Astrocyte of the spinal cord (primary cell): ENCODE measurements at places on chromosomes 16 and 17.

DNA sequence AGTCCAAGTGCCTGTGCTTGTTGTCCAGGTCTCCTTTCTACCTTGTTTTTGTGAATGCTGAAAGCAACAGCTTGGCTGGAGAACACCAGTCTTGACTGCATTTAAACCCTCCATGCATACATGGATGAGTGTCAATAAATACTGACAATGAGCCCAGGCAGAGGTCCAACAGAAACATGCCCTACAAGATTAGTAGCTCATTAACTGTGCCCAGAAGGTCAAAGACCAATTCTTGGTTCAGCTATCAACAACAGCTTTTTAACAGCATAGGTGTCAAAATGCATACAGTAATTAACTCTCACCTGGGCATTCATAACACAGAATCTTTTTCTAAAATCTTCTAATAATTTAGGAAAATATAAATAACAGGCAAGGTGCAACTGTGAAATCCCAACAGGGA lies 63.2 kb downstream of the N4BP1 start:
- no peak for DNase-seq

GRCh38 chr16:7716660-7717550 lies 384.3 kb downstream of the RBFOX1 start:
- no peak for DNase-seq

DNA sequence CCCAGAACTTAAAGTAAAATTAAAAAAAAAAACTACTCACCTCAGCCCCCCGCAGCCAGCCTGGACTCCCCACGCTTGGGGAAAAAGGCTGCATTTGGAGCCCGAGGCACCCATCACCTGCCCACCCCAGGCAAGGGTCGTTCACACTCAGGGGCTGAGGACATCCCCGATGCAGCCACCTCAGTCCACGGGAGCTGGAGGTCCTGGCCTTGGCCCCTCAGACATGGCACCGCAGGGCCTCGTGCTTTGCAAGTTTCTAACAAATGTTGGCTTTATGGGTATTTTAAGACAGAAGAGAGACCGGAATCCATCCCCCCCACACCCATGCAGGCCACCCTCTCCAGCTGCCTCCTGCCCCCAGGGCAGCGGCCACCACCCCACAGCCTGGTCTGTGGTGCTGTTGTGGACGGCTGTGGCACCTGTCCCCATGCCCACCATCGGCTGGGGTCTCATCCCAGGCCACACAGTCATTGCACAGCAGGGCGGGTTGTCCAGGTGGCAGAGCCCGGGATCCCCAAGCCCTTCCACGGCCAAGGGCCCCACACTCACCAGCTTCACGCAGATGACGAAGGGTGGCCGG lies 116.4 kb upstream of the ZNF750 start:
- no peak for DNase-seq

- DNase-seq: peak; percentile 19
Observed at GRCh38 chr17:6712058-6712853, 913 bp downstream of the SLC13A5 start.

DNA sequence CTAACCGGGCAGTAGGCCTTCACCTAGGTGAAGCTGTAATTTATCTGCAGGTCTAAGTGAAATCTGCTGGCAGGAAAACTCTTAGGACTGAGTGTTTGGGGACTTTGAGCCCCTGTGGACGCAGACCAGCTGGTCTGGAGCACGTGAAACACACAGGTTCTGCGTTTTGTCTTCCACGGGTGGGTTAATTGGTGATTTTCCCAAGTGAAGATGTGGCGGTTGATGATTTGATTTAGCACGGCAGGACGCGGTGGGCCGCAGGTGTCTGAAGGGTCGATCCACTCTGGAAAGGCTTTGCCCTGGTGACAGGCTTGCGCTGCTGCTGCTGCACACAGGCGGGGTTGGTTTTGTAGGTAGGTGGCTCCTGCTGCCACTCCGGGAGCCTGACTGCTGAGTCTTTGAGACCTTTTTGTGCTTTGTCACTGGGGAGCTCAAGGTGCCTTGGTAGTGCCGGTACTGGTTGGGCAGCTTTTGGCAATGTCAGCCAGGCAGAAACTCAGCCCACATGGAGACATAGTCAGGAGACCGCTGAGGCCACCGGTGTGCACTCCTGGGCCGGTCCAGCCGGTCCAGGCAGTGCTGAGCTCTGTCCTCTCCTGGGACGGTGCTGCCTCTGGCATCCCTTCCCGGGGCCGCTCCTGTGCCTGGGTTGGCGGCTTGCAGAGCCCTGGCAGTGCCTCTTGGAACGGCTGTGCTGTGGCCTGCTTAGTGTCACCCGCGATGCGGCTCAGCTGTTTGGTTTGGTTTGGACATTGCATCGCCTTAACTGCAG lies 2.3 kb downstream of the BAIAP2 start:
- DNase-seq: no peak

- DNase-seq: no peak
Observed at GRCh38 chr17:81194941-81195901, 27.5 kb downstream of the CEP131 start.

- peak; percentile 67 for DNase-seq
Observed at GRCh38 chr17:77109764-77110359, 30.9 kb upstream of the SEC14L1 start.

DNA sequence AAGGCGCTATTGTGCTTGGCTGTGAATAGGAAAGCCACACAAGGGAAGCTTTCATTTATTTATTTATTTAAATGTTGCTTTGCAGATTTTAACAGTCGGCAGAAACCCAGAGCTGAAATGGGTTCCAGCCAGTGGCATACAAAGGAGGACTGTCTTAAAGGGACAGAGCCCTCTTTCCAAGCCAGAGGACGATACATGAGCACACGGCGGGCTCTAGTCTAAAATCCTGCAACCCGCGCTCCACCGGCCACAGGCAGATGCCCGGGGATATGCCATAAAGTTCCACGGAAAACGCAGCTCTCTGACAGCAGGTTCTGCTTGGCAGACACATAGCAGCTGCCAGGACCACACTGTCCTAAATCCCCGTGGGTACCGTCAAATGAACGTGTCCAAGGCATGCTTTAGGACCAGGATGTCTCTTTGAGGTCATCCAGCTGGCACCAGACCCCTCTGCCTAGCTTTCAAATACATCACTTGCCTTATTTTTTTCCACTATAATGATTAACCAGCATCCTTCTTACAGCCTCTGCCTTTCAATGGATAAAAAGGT lies 64.6 kb downstream of the CYTH1 start:
- DNase-seq: peak; percentile 47

- DNase-seq: peak; percentile 74
Observed at GRCh38 chr17:60372790-60373483, 19.0 kb downstream of the USP32 start.
